Activated CD8-positive, alpha-beta memory T cell treated with anti-CD3 and anti-CD28 coated beads for 4 hours (primary cell): ENCODE measurements at places on chromosomes 6 and 20.

DNA sequence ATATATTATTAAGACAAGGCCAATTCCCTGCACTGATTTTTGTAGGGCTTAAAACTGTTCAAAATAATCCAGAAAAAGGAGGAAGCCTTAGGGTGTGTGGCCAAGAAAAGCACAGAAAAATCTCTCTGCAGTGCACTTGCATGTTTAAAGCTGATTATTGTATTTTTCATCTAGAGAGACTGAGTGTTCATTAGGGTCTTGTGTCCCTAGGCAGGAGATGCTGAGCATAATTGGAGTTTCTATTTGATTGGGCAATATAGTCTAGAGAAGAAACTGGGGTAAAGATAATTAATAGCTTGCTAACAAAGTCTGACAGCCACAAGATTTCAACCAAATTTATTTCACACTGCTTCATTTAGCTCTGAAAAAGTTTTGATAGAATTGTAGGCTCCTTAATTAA, 2.4 kb downstream of the FLRT3 start:
- DNase-seq: no peak

DNA sequence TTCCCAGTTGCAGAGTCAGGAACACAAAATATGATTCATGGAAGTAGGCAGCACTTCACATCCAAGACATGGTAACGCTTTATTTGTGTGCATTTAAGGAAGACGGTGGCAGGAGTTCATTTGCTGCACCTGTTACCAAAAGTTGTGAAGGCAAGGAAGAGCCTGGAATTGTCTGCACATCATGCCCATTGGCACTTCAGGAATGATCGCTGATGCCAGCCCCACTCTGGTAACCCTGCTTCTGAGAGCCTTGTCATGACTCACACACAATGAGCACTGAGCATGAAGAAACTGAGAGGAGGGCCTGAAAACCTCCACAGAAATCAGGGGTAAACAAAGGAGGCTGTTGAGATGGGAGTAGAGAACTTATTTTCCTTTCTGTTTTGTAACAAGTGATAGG, 181.1 kb downstream of the RPS12 start:
- no peak for DNase-seq

GRCh38 chr20:41830702-41831101, 212.5 kb upstream of the CHD6 start:
- no peak for DNase-seq

GRCh38 chr20:46057856-46058598, 29.0 kb downstream of the SLC12A5 start:
- DNase-seq: no peak

GRCh38 chr6:22112461-22112860, 184.4 kb downstream of the PRL start:
- DNase-seq: no peak

- no peak for DNase-seq
These were observed 3.5 kb upstream of the EFHC1 start for GRCh38 chr6:52416629-52417151.

DNA sequence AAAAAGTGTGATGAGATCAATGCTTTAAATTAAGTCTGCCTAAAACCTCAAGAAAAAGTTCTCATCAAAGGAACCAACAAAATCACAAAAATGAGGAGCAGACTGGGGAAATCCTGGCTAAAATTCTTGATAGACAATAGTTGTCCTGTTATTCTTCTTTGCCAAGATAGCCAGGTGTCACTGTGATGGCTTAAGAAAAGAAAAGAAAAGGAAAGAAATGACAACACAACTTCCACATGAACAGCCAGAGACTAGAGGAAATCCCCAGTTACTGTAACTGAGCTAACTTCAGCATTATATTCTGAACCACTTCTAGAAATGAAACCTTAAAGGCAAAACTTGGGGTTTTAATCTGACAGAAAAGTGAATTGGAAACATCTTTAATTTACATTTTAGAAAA, 129.6 kb downstream of the CD24 start:
- no peak for DNase-seq

- no peak for DNase-seq
These were observed 277.3 kb downstream of the ZNF217 start for GRCh38 chr20:53316206-53316937.

- DNase-seq: no peak
These were observed 11.0 kb downstream of the SLC29A1 start for GRCh38 chr6:44234101-44235025.

DNA sequence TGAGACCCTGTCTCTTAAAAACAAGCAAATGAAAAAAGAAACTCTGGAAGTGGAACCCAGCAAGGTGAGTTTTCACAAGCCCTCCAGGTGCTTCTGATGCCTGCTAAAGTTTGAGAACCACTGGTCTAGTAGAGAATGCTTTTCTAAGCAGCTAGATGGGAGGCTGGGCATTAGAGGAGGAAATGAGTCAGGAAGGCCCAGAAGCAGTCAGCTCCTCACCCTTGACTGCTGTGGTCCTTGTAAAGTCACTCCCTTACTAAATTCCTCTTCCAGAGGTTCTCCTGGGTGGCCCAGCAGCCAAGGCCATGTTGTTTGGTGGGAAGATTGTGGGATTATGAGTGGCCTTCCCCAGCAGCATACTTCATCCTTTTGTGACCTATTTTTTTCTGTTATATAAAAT, 52.0 kb upstream of the FYN start:
- no peak for DNase-seq

DNA sequence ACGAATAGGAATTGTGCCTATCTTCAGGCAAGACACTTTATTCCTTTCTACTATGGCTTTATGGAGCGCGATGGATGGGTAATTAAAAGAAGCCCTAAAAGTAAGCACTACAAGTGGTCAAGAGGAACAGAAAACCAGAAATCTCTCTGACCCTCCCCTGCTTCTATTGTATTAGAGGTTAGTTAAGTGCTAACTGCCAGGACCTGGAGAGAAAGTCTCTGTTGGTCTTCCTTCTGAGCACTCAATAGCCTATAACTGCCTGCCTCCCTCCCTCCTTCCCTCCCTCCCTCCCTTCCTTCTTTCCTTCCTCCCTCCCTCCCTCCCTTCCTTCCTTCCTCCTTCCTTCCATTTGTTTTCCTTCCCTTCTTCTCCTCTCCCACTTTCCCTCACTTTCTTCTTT, 133.7 kb downstream of the C6orf58 start:
- DNase-seq: no peak

DNA sequence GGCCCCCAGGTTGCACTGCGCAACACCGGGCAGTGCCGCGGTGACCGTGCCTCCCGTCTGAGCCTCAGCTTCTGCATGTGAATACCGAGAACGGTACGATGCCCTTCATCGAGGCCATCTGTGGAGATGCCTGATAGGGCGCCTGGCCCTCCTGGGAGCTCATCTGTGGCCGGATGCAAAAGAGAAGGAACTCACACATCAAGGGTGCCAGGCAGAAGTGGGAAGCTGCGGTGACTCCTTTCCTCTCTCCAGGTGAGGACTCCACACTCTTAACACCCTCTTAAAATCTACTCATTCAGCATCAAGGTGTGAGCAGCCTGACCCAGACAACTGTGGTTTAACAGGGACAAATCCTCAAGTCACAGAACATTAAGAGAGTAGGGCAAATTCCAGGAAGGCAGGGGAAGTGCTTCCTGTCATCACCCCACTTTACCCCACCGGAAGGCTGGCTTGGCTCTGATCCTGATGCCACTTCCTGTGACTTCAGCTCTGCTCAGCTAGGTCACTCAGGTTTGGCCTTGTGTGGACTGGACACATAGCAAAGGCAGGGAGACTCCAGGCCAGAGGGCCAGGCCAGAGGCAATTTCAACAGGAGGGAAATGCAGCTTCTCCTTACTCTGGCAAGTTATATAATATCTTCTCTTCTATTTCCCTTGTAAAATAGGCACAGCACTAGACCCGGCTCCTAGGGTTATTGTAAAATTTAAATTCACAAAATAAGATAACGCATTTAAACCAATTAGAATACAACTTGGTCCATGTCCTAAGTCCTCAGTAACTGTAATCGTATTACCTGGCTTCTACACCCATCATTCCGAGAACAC, 69.4 kb downstream of the CPNE5 start:
- DNase-seq: no peak
